T-helper 1 cell treated with Interleukin-12 subunit alpha and Interleukin-12 subunit beta and Interleukin-4 antibody, amounts not matched to agents 30 ng/mL and 1 ng/mL, for 36 hours (primary cell): ENCODE measurements at places on chromosomes 12 and 14. TPM values are rescaled to one million over a fixed set of nuclear protein-coding genes. Genes with fewer than 3 reads are reported as not detected.

LMNTD1 gene
- total RNA-seq: not detected in 2 replicates

SLC25A47 gene
- not detected in 2 replicates for total RNA-seq

MYF5 gene
- total RNA-seq: not detected in 2 replicates

PIWIL1 gene
- total RNA-seq: not detected in 2 replicates

PMEL gene
- total RNA-seq: not detected in 2 replicates

SRRM4 gene
- not detected in 2 replicates for total RNA-seq
